Fibroblast of skin of abdomen (primary cell): ENCODE measurements at places on chromosomes 11 and 22.

GRCh38 chr11:134584706-134585445, 172.8 kb upstream of the B3GAT1 start:
- DNase-seq: no peak

DNA sequence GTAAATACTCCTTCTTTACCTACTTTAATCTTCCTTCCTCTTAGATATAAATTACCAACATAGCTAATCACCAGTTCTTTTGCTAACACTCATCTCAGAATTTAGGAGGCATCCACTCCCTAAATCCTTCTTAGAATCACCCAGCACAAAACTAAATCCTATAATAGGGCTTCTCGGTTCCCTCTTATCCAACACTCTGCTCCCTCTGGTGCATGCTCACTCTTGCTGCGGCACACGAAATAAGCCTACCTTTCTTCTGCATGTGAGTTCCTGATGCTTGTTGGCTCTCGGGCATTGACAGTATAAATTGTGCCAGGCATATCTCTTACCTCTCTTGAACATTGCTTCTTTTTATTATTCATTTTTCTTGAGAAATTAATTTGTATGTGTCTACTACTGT, 61.0 kb downstream of the OR5AK2 start:
- DNase-seq: no peak

DNA sequence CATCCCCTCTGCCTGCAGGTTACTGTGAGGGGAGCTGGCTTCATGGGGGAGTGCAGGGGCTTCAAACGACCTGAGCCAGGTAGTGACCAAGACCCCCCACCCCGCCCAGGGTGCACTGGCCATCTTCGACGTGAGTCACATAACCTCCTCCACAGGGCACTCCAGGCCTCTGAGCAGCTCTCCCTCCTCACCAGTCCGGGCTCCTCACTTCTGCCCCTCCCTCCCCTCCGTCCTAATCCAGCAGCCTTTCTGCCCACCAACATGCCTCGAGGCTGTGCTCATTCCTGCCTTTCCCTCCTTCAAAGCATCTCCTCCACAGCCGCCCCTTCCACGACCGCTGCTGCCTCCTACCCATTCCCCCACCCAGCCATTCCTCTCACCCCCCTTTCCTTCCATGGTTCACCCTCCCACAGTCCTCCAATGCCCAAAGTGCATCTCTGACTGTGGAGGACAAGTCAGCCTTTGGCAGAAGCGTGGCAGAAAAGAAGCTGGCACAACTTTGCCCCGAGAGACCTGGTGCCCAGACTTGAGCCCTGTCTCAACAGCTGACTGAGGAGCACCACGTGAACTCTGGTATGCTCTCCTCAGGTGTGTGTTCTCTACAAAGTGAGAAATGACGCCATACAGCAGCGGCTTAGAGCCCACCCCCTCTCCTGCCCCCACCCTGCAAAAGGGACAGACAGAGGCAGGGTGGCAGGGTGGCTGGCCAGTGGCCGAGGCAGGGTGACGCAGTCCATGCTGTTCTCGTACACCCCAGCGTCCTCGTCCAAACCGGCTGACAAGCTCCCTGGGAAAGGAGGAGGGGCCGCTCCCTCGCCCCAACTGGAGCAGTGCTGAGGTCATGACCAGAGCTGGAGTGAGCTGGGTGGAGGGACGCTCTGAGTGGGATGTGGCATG, 30.4 kb downstream of the OPCML start:
- no peak for DNase-seq

DNA sequence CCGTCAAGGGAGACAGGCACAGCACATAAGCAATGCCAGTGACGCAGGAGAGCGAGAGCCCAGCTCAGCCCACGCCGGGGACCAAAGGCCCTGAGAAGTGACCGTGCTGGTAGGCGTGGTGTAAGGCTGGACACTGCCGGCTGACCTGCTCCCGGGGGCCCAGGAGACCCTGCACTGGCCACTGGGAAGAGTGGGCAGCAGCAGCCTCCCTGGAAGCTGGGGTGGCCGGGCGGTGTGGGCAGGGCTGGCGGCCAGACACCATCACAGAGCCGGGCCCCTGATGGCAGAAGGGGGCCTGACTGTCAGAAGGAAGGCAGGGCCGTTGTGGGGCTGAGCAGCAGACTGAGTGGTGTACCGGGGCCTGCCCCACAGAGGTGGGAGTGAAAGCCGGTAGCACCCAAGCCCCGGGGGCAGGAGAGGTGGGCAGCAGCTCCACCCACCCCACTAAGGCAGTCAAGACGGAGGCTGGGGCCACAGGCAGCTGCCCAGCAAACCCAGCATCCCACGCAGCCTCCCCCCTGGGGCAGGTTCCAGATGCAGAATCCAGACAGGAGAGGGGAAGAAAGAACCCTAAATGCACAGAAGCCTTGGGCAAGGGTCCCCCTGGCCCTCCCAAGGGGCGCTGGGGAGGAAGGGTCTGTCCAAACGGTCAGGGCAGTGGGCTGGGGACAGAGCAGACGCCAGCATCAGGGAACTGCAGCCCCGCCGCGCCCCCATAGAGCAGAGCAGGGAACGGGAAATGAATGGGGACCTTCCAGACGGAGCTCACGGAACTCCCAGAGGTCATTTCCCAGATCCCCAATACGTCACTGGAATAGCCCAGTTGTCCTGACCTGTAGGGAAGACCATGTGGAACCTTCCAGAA, 205.2 kb downstream of the BRD1 start:
- no peak for DNase-seq

DNA sequence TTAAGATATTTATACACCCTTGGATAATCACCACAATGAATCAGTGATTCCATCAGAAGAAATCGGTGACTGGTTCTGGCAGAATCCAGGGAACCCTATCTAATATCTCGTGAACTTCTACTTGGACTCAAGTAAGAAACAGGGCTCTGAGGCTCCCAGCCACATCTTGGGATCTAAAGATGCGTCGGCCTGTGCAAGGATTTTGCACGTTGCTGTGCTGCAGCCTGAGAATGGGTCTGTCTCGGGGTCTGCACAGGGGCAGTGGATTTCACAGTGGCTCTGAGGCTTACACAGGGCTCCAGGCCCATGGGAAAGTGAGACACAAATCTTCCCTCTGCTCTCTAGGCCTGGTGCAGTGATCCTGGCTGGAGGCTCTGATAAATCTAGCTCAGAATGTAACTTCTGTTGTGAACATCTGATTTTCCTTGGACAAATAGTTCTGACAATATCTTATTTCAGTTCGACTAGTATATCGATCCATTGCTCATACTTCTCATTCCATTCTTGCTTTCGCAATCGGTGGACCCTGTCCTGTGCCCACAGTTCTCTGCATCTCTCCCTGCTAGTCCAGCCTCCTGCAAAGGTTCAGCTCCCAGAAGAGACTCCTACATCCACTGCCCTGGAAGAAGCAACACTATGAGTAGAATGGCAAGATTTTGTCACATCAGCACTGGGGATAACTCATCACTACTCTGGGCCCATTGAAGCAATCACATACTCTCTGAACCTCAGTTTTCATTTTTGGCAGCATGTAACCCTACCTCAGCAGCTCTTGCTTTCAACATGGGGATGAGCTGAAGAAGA, 105.5 kb upstream of the TOP3B start:
- DNase-seq: no peak
